Amygdala (tissue), 56 donors: ENCODE measurements at places on chromosomes 16 and 17.
A peak's percentile ranks its signal among the peaks of the same experiment; 100 is the strongest.

GRCh38 chr17:82823004-82823403 lies 16.8 kb downstream of the ZNF750 start:
- DNase-seq, result no peak

DNA sequence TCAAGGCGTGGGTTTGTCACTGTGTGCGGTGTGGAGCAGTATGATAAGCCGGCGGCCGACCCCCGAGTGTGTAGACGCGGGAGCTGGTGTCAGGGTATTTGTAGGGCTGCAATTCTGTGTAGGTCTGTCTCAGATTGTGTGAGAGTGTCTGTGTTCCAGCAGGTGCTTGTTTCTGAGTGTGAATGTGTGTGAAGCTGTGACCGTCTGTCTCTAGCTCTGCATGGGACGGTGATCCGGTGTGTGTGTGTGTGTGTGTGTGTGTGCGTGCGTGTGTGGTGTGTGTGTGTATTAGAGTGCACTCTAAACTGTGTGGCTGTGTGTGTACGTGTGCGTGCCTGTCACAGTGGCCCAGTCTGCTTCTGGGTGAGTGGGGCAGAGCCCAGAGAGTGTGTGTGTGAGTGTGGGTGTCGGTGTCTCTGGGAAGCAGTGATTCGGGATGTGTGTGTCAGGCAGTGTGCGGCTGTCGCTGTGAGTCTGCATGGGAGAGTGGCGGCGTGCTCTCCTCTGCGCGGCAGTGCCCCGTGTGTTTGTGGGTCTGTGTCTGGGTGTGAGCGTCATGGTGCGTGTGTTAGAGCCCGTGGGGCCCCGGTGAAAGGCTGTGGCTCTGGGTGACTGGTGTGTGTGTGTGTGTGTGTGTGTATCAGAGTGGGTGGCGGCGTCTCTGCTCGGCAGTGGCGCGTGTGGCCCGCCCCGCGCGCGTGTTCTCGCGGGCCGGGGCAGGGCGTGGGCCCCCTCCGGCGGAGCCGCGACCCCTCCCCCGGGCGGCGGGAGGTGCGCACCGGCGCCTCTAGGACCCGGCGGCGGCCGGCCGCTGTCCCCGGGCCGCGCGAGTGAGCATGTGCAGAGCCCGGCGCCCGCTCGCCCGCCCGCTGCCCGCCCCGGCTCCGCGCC lies at the start of gene WSCD1:
Gene WSCD1, plus strand, starts transcription at position 841 of the 891 bp plus-strand sequence. CDS start 10,280 bp downstream, outside the sequence.
- peak; percentile 66 for DNase-seq

DNA sequence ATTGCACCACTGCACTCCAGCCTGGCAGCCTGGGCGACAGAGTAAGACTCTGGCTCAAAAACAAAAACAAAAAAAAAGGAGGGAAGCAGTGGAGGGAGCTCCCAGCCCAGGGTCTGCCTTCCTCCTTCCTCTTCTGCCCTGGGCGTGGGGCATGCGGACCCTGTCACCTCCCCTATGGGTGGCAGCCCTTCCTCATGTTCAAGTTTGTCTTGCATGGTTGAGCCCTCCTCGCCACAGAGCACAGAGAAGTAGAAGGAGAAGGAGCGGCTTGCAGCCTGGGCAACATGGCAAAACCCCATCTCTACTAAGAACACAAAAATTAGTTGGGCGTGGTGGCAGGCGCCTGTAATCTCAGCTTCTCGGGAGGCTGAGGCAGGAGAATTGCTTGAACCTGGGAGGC lies 21.4 kb upstream of the TIMP2 start:
- DNase-seq, result no peak

DNA sequence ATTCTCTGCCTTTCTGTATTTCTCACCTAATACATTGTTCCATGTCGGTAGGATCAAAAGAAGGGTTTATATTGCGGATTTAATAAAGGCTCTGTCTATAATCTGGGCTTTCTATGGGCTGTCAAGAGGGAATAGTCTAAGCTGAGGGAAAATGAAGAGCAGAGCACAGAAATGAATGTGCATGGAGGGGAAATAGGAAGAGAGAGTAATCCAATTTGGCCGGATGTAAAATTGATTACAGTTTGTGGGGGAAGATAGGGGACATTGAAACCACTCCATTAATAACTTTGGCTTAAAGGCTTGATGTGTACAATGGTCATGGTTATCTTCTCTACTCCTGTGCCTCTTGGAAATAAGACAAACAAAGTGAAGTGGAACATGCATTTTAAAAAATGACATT lies 334.2 kb upstream of the CDH8 start:
- DNase-seq, result no peak

- DNase-seq, result no peak
These were observed 608.0 kb upstream of the CDH8 start for GRCh38 chr16:62644030-62644812.

GRCh38 chr16:9500872-9501271 lies 409.4 kb downstream of the HAPSTR1 start:
- no peak for DNase-seq

- DNase-seq, result no peak
These were observed 28.4 kb downstream of the MYH3 start for GRCh38 chr17:10628756-10629155.

GRCh38 chr17:51010173-51010675 lies 110.4 kb downstream of the SPAG9 start:
- DNase-seq, result no peak

DNA sequence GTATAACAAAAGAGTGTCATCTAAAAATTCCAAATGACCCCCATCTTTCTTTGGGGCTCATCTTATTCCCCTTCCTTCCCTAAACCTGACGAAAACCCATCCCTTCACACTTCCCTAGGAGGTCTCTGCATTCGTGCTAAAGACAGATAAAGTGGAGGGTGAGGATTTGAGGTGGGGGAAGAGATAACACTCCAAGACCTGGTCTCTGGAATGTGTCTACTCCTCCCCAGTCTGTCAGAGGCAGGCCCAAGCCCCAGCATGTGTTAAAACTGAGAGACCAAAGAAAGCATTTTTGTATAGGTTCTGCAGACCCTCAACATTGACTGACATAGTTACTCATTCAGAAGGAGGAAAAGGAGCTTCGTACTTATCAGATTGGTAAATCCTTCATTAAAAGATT lies 11.0 kb upstream of the LHX1 start:
- no peak for DNase-seq

GRCh38 chr16:2977440-2977839 lies 2.8 kb downstream of the PKMYT1 start:
- DNase-seq, result no peak
